K562 (cell line): ENCODE measurements at places on chromosomes 13 and 19. TPM values are rescaled to one million over a fixed set of nuclear protein-coding genes. Genes with fewer than 3 reads are reported as not detected.

Gene C19orf33
- not detected in 2 replicates for total RNA-seq

Gene FAM216B
- not detected in 2 replicates for total RNA-seq

Gene KIR2DL3
- total RNA-seq, result not detected in 2 replicates

Gene GSX1
- not detected in 2 replicates for total RNA-seq

Gene FBN3
- total RNA-seq, result 0.04 and 0.29 TPM in 2 replicates

Gene TPRX1
- not detected in 2 replicates for total RNA-seq

Gene NLRP5
- total RNA-seq, result 0.04 TPM in 1 of 2 replicates, not detected in the other

Gene KLK4
- not detected in 2 replicates for total RNA-seq

Gene CYTH2
- total RNA-seq, result 37.8 and 43.8 TPM in 2 replicates

Gene DPP9
- total RNA-seq, result 60.0 and 66.7 TPM in 2 replicates

Gene GZMM
- total RNA-seq, result 0.72 and 1.8 TPM in 2 replicates

Gene ZNF490
- 6.7 and 7.1 TPM in 2 replicates for total RNA-seq

DNA sequence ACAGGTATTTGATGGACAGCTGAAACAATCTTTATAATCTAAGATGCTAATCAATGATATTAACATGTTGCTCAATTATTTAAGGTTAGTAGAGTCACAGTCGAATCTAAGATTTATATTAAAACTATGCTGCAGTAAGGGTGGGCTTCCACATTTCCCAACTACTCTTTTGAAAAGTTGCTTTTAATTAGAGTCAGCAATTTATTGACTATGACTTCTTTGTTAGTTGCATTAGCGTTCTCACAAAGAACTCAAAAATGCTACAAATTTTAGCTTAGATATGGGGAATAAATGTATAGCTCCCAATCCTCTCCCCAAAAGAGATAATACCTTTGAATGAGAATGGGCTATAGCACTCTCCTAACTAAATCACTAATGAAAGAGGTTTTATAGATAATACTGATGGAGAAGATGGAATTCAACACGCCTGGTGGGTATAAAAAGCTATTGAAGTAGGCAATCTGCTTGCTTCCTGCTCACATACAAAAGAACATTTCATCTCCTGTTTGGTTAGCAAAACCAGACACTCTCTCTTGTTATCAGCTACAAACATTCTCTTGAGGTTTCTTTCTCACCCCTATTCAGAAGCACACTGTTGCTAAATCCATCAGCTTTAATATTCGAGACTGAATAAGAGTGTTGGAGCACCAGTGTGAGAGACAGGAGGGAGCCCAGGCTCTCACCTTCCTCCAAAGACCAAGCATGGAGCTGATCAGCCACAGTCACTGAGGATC lies 2.4 kb upstream of the FLT1 start:
- peaks cover 21% of the 10 kb centered on the region for H3K4me1 ChIP-seq
- no peaks in the 10 kb centered on the region for H3K36me3 ChIP-seq
- H3K27me3 ChIP-seq, result peaks cover 33% of the 10 kb centered on the region
- DNase-seq, result no peak

- DNase-seq, result no peak
- H3K27ac ChIP-seq, result no peak overlapping the region
- 0 out of 3 replicates have a peak, but pooled peaks cover 1% of the 10 kb centered on the region for H3K27me3 ChIP-seq
- peaks cover 7% of the 10 kb centered on the region for H3K4me1 ChIP-seq
Measured at GRCh38 chr13:21639561-21639960, 31.3 kb upstream of the FGF9 start.

DNA sequence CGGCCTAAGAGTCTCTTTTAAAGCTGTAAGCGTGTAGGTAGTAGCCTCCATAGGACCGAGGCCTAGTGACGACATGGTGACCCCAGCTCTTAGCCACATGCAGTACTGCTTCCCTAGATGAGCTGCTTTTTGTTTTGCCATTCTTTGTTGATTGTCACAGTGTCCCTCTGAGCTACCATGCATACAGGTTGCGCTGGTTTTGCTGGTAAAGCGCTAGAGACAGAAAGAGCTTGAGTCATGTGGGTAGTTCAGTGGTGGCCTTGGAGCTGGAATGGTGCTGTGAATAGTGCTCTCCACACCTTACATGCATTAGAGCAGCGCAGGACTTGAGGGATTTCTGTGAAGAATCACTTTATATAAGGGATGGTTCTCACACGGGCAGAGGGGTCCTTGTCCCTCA lies 5.1 kb downstream of the HNRNPM start:
- H3K27me3 ChIP-seq, result no peaks in the 10 kb centered on the region
- no peak overlapping the region for H3K4me3 ChIP-seq
- H3K4me1 ChIP-seq, result peaks cover 35% of the 10 kb centered on the region
- no peak overlapping the region; the same call in 2 of the 3 replicates for H3K27ac ChIP-seq

DNA sequence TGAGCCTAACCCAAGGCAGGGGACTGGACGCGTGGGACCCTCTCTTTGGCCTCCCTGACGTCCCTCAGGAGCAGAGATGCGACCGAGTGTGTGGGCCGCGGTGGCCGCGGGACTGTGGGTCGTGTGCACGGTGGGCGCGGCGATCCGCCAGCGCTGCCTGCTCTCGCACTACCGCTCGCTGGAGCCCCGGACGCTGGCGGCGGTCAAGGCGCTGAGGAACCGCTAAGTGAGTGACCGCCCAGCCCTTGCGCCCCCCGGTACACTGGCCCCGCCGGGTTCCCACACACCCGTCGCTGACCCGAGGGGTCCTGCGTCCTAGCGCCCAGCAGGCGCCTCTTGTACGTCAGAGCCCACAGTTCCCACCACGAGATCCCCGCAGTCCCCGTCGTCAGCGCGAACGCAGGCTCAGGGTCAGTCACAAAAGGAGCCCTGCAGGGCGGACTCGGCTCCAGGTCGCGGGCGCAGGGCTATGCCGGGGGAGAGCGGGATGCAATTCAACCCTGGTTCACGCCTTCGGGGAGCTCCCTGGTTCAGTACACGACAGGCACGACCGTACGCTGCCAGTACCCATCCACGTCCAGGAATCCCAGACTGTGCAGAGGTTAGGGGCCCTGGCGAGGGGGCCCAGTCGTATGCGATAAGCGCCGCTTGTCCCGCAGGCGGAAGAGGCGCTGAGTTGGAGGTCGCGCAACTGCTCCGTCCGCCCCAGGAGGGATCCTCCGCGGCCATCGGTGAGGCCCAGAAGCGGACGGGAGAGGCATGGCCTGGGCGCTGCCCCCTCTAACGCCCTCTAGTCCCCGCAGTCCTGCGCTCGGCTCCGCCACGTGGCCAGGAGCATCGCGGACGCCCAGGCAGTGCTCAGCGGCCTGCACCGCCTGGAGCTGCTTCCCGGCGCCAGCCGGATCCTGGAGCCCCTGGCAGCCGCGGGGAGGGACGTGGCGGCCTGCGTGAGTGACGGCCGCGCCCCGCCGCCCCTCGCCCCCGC lies 3.6 kb upstream of the IFNL2 start:
- no peaks in the 10 kb centered on the region for H3K27me3 ChIP-seq
- H3K4me1 ChIP-seq, result no peaks in the 10 kb centered on the region; the same call in 2 of the 3 replicates
- no peak overlapping the region for H3K4me3 ChIP-seq

DNA sequence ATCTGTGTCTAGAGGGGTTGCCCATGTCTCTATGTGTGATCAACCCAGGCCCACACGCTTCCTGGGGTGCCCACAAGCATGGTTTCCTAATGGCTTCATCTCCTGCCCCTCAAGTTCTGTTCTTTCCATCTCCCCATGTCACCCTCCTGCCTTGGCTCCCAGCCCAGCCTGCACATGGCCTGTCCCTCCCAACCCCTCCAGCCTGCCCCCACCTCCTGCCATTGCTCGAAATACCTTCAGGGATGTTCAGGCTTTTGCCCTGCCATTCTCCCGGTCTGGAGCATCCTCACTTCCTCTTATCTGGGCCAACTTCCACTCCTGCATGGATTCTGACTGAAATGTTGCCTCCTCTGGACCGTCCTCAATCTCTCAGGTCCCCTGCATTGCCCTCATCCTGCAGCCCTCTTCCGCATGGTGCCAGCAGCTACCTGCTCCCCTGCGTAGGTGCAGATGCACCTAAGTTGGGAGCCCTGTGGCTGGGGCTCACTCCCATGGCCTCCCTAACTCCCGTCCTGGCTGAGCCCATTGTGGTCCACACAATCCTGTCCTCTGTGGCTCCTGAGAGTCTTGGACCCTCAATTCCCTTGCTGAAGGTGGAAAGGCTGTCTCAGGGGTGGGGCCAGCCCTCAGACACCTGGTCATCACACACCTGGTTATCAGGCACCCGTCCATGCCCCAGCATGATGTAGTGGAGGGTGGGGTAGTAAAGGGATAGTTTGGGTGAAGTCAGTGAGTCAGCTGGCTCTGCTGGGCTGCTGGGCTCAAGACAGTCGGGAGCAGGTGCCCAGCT lies 152.1 kb downstream of the URI1 start:
- H3K4me1 ChIP-seq, result no peaks in the 10 kb centered on the region
- H3K27me3 ChIP-seq, result peaks cover 15% of the 10 kb centered on the region
- H3K4me3 ChIP-seq, result no peak overlapping the region
- no peak overlapping the region for H3K27ac ChIP-seq
- H3K36me3 ChIP-seq, result no peaks in the 10 kb centered on the region

GRCh38 chr19:47228937-47229675 lies 1.9 kb downstream of the BBC3 start:
- DNase-seq, result no peak
- peaks cover 75% of the 10 kb centered on the region for H3K4me1 ChIP-seq
- peaks cover 8% of the 10 kb centered on the region; the same call in 2 of the 3 replicates for H3K36me3 ChIP-seq
- H3K27ac ChIP-seq, result peak overlapping the region; percentile 93
- H3K27me3 ChIP-seq, result no peaks in the 10 kb centered on the region; the same call in 2 of the 3 replicates
- H3K4me3 ChIP-seq, result peak overlapping the region; percentile 100

- H3K4me3 ChIP-seq, result no peak overlapping the region
- H3K27ac ChIP-seq, result no peak overlapping the region
Measured at GRCh38 chr19:6354098-6354674, 7.1 kb upstream of the CLPP start.

- no peaks in the 10 kb centered on the region for H3K27me3 ChIP-seq
- no peak overlapping the region for H3K27ac ChIP-seq
- peaks cover 32% of the 10 kb centered on the region for H3K4me1 ChIP-seq
- DNase-seq, result no peak
- no peak overlapping the region for H3K4me3 ChIP-seq
Measured at GRCh38 chr13:99313501-99313900, 6.3 kb upstream of the GPR183 start.

- peaks cover 2% of the 10 kb centered on the region; the same call in 1 of the 3 replicates for H3K27me3 ChIP-seq
- no peak for DNase-seq
- H3K4me1 ChIP-seq, result peaks cover 4% of the 10 kb centered on the region; the same call in 1 of the 2 replicates
- H3K4me3 ChIP-seq, result no peak overlapping the region
- no peak overlapping the region for H3K27ac ChIP-seq
- H3K36me3 ChIP-seq, result no peaks in the 10 kb centered on the region
Measured at GRCh38 chr19:41159881-41160280, 33.1 kb upstream of the CYP2S1 start.

DNA sequence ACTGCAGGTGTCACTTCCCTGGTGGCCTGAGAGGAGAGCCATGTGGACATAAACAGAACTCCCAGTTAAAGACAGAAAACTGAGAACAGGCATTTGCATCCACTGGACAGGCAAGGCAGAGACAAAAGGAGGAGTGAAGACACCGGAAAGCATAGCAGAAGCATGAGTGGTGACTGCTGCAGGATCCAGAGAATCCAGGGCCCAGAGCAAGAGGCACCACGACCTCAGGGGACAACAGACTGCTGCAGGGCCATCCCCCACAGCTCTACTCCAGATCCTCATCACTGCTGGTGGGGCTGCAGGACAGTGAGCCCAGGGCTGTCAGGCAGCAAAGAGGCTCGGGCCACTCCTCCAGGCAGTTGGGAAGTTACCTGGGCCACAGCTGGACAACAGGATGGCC lies 14.5 kb upstream of the ISYNA1 start:
- no peak overlapping the region for H3K27ac ChIP-seq
- DNase-seq, result no peak
- no peak overlapping the region for H3K4me3 ChIP-seq
- no peaks in the 10 kb centered on the region for H3K4me1 ChIP-seq

DNA sequence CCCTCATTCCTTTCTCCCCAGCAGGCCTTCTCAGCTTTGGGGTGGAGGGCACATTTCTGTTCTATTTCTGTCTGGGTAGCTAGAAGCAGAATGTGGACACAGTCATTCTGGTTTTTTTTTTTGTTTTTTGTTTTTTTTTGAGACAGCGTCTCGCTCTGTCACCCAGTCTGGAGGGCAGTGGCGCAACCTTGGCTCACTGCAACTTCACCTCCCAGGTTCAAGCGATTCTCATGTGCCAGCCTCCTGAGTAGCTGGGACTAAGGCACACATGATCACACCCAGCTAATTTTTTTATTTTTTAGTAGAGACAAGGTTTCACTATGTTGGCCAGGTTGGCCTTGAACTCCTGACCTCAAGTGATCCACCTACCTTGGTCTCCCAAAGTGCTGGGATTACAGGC lies 20.3 kb downstream of the CLPTM1 start:
- H3K27me3 ChIP-seq, result no peaks in the 10 kb centered on the region
- no peaks in the 10 kb centered on the region for H3K4me1 ChIP-seq
- H3K4me3 ChIP-seq, result no peak overlapping the region

GRCh38 chr19:48842789-48843162 lies 6.5 kb upstream of the HSD17B14 start:
- peaks cover 11% of the 10 kb centered on the region for H3K4me1 ChIP-seq
- H3K4me3 ChIP-seq, result no peak overlapping the region
- H3K36me3 ChIP-seq, result peaks cover 18% of the 10 kb centered on the region
- no peaks in the 10 kb centered on the region for H3K27me3 ChIP-seq

DNA sequence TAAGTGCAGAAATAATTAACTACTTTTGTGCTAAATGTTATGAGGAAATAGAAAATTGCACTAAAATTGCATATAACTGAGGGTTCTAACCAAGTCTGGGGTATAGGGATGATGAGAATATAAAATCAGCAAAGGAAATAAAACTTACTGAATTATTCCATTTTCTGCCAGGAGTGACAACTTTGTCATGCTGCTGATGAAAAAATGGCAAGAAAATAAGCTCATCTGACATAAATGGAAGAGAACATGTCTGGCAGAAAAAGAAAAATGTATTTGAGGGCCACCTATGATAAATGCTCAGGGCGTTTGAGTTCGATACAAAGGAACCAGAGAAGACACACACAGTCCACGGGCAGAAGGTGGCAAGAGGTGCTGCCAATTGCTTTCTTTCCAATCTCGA lies 78.2 kb downstream of the LHFPL6 start:
- no peaks in the 10 kb centered on the region for H3K4me1 ChIP-seq
- no peak for DNase-seq
- H3K36me3 ChIP-seq, result no peaks in the 10 kb centered on the region
- H3K4me3 ChIP-seq, result no peak overlapping the region

DNA sequence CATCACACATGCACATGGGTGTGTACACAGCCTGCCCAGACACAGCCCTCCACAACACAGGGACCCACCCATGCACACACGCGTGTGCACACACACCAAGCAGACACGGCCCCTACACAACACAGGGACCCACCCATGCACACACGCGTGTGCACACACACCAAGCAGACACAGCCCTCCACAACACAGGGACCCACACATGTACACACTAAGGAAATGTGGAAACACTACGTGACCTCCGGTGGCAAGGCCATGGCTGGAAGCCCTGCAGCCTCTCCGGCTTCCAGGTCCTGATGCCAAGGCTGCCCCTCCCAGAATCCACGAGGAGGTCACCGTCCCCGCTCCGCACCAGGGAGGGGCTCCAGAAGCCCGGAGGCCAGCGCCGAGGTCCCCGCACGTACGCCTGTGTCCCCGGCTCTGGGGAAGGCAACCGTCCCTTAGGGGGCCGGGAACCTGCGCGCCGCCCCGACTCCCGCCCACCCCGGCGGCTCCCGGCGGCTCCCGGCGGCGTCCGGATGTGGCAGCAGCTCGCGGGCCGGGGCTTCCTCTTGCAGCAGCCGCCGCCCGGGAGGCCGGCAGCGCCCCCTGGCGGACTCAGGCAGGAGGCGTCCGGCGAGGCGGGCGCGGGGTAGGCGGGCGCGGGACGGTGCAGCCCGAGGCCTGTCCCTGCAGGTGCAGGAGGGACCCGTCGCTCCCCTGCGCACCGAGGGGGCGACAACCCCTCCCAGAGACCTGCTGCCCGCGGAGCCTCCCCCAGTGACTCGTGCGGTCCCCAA lies 29.8 kb upstream of the GRTP1 start:
- DNase-seq, result peak; percentile 85
- peaks cover 27% of the 10 kb centered on the region for H3K27me3 ChIP-seq
- H3K4me3 ChIP-seq, result peak overlapping the region; percentile 41
